Urinary bladder (tissue), 4 donors: ENCODE measurements at places on chromosomes 12 and 14.
A peak's percentile ranks its signal among the peaks of the same experiment; 100 is the strongest.

- DNase-seq: no peak
Measured at GRCh38 chr12:25286837-25287236, 36.1 kb upstream of the KRAS start.

GRCh38 chr14:92397150-92397952 lies 74.4 kb downstream of the SLC24A4 start:
- no peak for DNase-seq

- DNase-seq: no peak
Measured at GRCh38 chr12:88893801-88894200, 313.5 kb upstream of the KITLG start.

DNA sequence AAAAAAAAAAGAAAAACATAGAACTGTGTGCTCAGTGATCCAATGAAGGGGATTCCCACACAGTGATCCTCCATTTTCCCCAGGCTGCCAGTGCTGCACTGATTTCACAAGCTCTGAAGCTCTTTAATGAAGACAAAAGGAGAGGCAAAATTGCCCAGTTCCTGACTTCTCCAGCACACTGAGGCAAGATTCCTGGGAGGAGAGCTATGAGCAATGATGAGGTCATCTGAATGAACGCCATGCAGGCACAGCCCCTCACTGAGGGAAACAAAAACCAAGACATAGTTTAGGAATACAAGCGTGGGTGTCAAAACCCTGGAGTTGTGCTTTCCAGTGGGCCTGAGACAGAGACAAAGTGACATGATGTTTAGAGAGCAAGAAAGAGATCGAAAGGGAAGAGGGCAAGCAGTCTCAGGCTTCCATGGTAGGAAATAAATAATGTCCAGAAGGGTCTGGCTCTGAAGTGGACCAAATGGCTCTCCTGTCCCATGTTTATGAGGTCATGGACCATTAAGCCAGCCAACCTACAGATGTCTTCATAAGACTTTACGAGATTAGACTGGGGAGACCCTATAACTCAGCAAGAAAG lies 40.9 kb upstream of the SMUG1 start:
- DNase-seq: no peak

GRCh38 chr12:28234444-28234843 lies 44.2 kb downstream of the CCDC91 start:
- no peak for DNase-seq

GRCh38 chr14:75630695-75631452 lies 29.8 kb downstream of the ERG28 start:
- no peak for DNase-seq

DNA sequence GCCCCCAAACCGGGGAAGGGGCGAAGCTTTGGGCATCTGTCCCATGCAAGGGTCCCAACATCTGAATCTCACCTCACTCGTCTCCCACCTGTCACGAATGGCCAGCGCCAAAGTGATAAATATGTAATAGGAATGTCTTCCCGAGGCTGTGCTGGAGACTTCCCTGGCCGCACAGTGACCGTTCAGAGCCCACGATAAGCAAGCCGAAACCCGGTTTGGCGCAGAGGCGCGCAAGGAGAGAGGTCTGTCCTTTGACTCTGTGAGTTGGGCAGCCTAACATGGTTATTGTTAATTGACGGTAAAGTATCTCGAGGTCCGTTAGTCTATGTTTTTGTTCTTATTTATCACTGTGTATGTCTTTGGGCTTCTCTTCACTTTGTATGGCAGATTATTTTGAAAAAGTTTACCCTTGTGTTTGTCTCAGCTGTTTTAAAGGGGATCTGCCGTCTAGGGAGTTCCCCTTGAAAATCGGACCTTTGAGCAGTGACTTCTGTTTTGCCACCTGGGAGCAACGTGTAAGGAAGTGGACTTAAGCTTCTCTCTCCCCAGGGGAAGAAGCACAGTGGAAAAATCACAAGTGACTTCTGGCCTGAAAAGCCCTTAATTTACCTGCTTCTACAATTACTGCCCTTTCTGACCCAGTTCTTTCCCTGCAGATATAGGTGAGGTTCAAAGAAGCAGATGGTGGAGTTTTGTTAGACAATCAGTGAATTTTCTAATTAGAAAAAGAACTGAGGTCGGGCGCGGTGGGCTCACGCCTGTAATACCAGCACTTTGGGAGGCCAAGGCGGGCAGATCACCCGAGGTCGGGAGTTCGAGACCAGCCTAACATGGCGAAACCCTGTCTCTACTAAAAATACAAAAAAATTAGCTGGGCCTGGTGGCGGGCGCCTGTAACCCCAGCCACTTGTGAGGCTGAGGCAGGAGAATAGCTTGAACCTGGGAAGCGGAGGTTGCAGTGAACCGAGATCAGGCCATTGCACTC lies 1.1 kb upstream of the TM9SF1 start:
- DNase-seq: no peak

DNA sequence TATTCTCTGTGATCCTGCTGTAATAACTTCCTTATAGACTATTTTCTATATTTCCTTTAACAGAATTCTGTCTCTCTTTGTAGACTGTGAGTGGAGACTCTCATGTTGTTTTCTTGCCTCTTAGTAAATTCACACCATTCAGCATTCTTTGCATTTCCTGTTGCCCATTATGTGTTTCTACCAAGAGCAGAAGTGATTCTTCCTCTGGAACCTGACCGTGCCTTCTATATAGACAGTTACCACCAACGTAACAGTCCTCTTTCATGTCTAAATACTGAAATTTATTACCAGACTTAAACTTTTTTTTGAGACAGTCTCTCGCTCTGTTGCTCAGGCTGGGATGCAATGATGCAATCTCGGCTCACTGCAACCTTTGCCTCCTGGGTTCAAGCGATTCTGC lies 31.1 kb downstream of the METAP2 start:
- DNase-seq: no peak

DNA sequence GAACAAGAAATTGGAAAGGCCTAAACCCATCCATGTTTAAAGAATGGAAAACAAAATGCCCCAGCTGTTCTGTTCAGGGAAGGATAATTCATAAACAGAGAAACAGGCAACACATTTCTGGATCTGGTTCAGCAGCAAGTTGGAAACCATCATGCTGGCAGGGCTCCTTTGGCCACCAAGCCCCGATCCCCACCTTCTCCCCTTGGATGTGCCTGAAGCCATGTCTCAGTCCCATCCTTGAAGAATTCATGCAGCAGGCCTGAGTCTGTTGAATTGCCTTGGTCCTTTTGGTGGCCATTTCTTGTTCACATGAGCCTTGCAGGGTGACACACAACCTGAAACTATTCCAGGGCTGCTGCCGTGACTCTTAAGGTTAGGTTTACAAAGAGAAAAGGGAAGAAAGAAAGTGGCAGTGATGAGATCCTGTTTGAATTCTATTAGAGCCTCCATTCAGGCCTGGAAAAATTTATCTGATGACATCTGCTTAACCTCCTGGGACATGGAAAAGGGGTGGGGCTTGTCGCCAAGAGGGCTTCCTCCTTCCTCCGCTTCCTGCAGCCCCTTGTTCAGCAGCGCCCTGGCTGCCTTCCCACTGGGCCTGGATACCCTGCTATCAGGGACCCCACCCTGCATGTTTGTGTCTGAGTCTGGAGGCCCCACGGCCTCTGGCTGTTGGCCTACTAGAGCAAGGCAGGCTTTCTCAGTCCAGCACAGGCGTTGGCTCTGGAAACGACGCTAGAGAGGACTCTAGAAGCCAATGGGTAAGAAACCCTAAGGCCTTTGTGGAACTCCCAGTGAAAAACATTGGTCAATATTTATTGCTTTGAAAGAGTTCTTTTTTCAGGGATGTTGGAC lies 341.9 kb downstream of the C12orf75 start:
- DNase-seq: peak; percentile 25

DNA sequence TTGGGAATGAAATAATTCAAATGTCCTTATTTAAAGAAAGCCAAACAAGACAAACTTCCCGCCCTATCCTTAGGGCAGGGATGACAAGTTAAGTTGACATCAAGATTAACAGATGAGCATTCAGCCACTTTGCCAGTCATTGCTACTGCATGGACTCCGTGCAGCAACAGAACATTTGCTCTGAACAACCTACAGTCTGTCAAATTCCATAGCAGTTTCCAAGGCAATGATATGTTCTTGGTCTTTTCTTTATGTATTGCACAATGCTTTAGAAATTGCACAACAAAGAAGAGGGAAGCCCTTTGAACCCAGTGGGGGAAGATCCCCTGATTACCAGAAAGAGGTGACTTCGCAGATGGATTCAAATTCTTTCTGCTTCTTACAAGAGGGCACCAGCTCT lies 269.8 kb downstream of the BCAT1 start:
- DNase-seq: no peak

GRCh38 chr14:54175298-54175942 lies 218.8 kb upstream of the BMP4 start:
- DNase-seq: peak; percentile 69

DNA sequence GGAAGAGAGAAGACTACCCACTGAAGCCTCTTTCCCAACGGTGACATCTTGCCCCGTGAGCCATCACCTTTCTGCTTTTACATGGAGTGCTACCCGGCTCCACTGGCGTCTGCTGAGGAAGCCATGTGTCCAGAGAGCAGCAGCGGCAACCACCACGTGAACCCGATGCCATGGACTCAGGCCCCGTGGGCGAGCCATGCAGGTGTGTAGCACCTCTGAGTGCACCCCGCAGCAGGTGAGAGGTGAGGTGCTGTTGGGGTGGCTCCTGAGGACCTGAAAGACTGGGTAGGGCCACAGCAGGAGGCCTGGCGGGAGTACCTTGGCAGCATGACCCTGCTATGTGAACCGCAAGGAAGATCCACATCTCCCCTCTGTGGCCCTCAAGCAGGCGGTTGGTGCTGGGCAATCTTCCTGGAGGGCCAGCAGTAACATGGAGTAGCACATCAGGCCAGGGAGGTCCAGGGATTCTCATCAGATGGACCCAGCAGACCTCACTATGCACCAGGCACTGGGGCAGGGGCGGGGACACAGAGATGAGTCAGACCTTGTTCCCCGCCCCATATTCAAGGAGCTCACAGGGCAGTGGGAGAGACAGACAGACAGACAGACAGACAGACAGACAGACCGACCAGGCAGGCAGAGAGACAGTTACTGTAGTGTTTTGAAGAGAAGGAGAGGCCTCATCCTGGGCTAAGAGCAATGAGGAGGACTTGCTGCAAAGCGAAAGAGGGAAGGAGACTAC lies 129.6 kb downstream of the PAPOLA start:
- DNase-seq: no peak

- no peak for DNase-seq
Measured at GRCh38 chr12:21998295-21998694, 47.7 kb upstream of the CMAS start.

- DNase-seq: no peak
Measured at GRCh38 chr12:49984476-49985359, 12.0 kb downstream of the AQP6 start.

- no peak for DNase-seq
Measured at GRCh38 chr12:10395390-10395998, 5.7 kb upstream of the KLRK1 start.

GRCh38 chr14:33515441-33515840 lies 435.4 kb downstream of the EGLN3 start:
- DNase-seq: no peak

DNA sequence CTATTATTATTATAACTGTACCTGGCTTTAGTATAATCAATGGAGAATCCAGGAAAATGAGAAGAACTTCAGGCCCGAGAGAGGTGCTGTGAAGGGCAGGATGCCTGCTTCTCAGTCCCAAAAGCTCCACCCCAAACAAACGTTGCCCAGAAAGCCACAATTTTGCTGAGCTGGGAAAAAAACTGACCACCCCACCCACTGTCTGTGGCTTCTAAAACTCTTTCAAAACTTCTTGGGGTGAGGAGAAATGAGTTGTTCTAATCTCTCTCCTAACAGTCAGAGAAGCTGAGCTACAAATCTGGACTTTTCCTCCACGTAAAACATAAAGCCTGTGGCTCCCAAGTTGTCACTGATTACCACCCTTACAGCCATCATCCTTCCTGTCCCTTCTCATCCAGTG lies 13.4 kb downstream of the VDR start:
- DNase-seq: no peak
